Pulmonary artery endothelial cell (primary cell): ENCODE measurements at places on chromosomes 2 and 18. TPM values are rescaled to one million over a fixed set of nuclear protein-coding genes. Genes with fewer than 3 reads are reported as not detected.

DNA sequence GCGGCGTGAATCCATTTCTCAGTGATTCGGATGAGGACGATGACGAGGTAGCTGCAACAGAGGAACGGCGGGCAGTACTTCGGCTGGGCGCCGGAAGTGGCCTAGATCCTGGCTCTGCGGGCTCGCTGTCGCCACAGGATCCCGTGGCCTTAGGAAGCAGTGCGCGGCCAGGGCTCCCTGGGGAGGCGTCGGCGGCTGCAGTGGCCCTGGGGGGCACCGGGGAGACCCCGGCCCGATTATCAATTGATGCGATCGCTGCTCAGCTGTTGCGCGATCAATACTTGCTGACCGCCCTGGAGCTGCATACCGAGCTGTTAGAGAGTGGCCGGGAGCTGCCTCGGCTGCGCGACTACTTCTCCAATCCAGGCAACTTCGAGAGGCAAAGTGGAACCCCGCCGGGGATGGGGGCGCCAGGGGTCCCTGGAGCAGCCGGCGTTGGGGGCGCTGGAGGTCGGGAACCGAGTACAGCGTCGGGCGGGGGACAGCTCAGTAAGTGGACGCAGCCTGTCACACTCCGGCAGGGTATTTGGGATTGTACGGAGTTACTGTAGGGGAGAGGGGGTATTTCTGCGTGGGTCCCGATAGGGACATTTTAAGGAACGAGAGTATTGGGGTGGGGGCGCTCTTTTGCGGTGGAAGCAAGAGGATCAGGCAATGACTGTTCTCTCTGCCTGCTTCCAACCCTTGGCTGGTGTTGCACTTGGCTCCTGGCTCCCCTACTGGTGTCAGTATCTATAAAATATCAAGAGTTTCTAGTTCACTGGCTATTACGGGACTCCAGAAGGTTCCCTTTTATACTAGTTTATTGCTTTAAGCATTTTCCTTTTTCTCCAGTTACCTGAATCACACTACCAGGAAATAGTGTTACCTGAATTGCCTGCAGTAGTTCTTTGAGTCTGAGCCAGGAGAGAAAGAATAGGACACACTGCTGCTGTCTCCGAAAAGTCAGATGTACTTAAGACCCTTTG, 772 bp downstream of the RELCH start:
- no peak for DNase-seq

DNA sequence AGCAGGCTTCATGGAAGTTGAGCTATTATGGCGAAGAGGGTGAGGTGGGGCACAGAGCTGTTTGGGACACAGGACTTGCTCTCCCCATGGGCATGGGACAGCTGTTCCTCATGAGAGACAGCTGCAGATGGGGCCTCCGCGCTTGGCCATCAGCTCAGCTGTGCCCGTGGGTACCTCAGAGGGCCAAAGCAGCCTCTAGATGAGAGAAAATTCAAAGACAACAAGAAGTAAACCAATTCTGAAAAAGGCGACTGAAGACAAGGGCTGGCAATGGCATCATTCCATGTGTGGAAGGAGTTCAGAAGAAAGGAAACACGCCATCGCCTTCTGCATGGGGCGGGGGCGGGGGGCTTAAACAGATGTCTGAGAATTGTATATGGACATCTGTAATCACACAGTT, 136.2 kb downstream of the BCL2 start:
- no peak for DNase-seq

GRCh38 chr2:42598656-42599055, 30.2 kb downstream of the MTA3 start:
- DNase-seq, result no peak

DNA sequence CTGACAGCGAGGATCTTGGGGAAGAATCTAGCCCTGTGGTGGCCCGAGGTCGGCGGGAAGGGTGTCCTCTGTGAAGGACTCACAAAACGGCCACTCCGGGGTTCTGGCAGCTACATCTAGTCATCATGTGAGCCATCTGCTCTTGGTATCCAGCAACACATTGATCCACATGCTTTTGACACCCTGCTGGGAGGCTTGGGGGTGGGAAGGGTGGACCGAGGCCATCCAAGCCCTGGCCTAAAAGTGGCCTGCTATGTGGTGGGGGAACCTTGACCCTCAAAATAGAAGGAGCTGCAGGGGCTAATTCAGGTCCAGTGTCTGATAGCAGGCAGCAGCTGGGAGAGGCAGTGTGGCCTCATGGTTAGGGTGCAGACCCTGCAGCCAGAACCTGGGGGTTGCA, 145.7 kb downstream of the CELF4 start:
- DNase-seq, result no peak

GRCh38 chr2:97983698-97984097, 12.1 kb downstream of the TMEM131 start:
- no peak for DNase-seq

GRCh38 chr2:75102011-75102410, 97.3 kb downstream of the TACR1 start:
- DNase-seq, result no peak

DNA sequence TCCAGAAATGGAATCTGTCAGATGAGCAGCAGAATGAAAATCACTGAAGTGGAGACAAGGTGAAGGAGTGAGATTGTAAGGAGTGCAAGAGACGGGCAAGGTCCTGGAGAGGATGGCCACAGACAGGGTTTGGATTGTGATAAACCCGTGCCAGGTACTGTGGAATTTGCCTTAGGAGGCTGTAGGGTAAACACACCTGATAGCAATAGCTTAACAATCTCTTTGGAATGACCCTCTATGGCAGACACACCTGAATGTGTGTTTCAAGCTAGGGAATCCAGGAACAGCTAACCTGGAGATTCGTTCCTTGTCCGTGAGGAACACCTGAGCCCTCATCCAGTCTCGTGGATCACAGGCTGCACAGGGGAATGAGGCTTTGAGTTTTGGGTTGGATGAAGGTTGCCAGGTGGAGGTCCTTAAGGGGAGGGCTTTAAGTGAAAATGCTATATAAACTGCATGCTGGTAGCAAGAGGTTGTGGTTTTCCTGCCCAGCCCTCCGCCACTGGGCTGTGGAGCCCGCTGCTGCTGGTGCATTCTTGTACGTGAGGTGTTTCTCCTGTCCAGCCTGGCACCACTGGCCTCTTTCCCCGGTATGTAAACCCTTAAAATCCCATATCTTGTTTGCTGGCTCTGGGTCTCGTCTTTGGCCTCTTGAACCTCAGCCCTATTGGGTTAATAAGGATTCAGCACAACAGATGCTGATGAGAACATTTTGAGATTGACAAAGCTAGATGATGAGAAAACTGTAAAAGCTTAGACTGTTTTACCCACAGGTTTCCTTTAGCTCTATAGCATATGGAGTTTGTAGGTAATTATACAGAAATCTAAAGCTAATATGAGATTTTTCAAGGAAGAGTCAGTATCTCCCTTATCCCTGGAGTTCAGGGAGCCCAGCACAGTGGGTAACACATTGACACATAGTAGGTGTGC, 117.9 kb downstream of the ARHGAP15 start:
- no peak for DNase-seq

AOX1 gene
- total RNA-seq, result 3.4 and 14.5 TPM in 2 replicates

DNA sequence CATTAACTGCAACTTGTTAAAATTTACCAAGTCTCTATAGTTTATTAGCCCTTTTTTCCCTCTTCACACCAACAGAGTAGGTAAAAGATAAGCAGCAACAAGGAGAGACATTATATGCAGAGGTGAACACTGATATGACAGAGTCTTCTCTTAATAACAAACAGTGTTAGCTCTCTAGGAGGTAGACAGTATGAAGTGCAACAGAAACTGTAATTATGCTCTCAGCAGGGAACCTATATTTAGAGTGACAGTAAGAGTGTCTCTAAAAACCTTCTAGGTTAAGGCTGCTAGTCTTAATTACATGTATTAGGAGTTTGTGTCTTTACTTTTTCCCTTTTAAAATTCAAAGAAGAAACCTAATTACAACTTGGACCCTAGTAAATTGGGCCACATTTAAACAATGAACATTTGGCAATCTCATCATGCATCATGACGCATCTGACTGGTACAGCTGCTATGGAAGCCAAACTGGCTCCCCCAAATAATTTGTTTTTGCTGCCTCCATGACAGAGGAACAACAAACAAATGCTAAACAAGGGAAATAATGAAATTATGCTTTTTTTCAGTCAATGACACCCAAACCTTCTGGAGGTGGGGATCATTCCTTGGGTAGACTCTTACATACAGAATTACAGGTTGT, 69.9 kb upstream of the MMADHC start:
- no peak for DNase-seq

- DNase-seq, result no peak
These were observed 195.2 kb downstream of the GLI2 start for GRCh38 chr2:120930864-120931263.

IL36G gene
- not detected in 2 replicates for total RNA-seq

NGEF gene
- total RNA-seq, result 0.14 and 3.2 TPM in 2 replicates

DNA sequence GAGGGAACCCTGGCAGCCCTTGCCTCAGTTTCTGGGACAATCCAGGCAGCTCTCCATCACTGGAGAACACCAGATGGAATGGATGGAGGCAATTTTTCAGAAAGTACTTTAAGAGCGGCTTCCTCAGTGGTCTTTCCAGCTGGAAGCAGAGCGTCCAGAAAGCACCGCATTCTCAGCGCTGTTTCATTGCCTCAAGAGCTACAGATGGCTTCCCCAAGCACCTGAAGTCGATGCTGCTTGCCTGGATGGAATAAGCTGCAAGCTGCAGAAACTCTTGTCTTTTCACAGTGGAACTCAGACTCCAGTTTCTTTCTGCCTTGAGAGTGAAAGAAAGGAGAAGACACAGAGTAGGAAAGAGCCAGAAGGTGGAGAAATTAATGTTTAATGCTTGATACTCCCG, 766.9 kb downstream of the TDRD15 start:
- DNase-seq, result no peak

NCOA1 gene
- 7.0 and 10.1 TPM in 2 replicates for total RNA-seq

- no peak for DNase-seq
These were observed 761.2 kb upstream of the ACVR2A start for GRCh38 chr2:147083664-147084063.
